ENCODE measurements at places on chromosomes 5 and 9.

DNA sequence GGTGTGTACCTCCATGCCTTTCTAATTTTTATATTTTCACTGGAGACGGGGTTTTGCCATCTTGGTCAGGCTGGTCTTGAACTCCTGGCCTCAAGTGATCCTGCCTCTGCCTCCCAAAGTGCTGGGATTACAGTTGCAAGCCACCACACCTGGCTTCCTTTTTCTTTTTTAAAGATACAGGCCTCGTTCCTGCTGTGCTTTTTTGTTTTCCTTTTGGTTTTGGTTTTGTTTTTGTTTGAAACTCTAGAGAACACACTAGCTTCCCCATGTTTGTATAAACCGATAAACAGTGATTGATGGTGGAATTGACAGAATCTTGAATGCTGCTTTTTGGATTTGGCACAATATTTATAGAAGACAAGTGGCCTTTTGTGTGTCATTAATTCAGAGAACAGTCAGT is 1603.4 kb downstream of the MAT2B start:
- no peak for DNase-seq

- no peak for DNase-seq
Measured at GRCh38 chr9:38363589-38363925, 28.9 kb upstream of the ALDH1B1 start.

DNA sequence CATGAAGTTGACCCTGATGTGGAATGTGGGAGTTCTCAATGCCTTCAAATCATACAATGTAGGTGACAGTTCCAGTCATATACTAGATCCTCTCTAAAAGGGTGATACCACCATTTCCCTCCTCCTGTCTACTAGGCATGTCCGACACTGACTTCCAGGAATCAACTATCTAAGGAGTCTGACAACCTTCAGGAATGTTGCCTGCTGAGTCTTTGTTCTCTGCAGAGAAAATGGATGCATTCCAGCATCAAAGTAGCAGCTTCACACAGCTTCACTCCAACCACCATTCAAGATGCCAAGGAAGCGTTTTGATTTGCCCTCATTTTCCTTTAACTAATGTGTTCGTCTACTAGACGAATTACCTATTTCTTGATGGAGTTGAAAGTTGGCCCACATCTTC is 530.2 kb downstream of the EBF1 start:
- no peak for DNase-seq

DNA sequence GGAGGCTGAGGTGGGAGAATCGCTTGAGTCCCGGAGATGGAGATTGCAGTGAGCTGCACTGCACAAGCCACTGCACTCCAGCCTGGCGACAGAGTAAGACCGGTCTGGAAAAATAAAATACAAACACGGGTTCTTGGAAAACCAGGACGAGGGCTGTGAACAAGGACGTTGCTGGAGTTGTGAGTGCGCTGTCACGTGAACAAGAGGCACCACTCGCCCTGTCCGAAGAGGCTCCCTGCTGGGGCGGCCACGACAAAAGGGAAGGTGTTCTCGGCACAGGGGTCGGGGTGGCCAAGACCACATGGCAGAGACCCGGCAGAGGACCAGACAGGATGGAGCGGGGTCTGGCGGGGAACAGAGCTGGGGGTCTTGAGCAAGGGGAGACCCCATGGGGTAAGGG is 30.6 kb upstream of the UBAC1 start:
- DNase-seq, result no peak

GRCh38 chr5:35129921-35130485 is 82.3 kb upstream of the AGXT2 start:
- peak; percentile 30 for DNase-seq

GRCh38 chr5:39713250-39713916 is 288.6 kb upstream of the DAB2 start:
- no peak for DNase-seq

GRCh38 chr5:88819301-88819999 is 63.5 kb downstream of the MEF2C start:
- DNase-seq, result no peak

DNA sequence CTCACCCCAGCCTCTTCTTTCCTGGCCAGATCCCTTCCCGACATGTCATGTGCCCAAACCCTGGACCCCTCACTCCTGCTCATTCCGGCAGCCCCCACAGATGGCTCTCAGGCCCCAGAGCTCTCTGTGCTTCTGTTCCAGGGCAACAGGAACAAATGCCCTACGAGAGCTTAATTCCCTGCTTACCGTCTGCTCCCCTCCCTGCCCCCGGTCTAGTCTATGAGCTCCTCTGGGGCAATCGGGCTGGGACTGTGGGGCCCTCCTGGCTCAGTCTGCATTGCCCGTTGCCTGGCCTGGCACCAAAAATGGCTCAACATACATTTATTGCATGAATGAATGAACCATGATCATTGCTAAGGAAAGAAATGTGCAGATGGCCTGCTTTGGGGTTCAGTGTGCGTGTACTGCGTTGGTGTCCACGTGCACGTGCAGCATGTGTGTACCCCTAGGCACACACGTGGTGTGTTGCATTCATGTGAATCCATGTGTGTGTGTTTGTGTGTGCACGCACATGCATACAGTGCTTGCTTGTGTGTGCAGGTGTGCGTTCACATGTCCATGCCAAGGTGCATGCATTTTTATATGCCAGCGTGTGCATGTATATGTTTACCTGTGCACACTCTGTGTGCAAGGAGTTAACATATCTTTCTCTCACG is 201.2 kb upstream of the IER5L start:
- no peak for DNase-seq

DNA sequence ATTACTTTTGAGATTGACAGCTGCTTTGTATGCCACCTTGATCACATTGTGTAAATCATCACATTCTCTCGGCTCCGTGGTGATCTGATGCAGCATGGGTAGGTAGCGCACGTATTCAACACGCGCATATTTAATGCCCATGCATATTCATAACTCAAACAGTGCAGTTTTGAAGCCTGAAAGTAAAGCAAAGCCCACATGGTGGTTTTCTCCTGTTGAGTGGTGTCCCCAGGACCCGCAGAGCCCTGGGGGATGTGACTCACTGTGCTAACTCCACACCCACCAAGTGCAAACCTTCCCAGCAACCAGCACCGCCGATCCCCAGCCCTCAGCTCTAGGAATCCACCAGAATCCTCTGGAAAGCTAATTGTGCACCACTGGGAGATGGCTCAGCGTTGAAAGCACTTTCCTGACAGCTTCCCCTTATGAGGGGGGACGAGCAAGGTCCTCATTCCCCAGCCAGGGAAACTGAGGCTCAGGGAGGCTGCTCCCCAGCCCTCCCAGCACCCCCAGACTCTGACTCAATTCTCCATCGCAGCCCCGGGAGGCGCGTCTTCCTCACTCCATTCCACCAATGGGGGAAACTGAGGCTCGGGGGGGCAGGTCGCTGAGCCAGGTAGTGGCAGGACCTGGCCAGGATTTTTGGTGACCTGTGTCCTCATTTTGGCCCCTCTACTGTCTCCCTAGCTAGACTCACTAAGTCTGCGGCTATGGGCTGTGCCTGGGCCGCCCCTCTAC is 46.4 kb downstream of the SARDH start:
- DNase-seq, result no peak

- DNase-seq, result no peak
Measured at GRCh38 chr5:128706269-128706668, 168.2 kb upstream of the FBN2 start.

DNA sequence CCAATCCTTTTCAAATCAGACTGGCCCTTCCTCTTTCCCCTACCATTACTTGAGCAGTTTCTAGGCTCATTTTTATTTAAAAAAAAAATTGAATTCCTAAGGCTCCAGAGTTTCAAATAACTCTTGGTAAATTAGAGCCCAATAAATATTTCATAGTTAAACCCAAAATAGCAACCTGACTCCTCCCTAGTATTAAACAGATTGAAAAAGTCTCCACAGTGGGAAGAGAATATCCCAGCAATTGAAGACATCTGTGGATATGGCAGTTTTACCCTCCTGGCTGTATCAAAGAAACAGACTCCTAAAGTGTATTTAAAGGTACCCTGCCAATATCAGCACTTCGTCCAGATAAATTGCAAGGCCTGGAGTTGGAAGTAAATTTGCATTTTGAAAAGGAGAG is 52.7 kb upstream of the GDNF start:
- DNase-seq, result no peak

DNA sequence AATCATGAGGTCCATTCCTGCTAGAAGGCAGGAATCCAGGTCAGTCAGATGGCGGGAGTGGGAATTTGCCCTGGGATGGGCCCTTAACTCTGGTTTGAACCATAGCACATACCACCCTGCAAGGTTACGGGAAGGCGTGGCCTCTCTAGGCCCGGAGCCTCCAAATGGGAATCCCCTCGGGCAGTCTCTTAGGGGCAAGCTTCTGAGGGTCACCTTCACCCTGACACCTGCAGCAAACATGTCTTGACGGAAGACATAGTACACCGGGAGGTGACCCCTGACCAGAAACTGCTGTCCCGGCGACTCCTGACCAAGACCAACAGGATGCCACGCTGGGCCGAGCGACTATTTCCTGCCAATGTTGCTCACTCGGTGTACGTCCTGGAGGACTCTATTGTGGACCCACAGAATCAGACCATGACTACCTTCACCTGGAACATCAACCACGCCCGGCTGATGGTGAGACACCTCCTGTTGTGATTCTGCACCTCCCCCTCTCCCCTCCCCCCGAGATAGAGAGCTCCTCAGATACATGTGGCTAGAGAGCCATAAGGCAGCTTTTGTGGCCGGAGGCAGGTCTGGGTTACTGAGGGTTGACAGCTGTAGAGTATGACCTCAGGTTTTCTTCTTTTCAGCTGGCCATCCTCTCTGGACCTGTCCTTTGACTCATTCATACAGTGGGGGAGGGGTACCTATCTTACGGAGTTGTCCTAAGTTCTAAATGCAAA is 957 bp downstream of the PRELID1 start:
- DNase-seq, result no peak

GRCh38 chr5:14920121-14920520 is 48.5 kb upstream of the ANKH start:
- DNase-seq, result no peak

- no peak for DNase-seq
Measured at GRCh38 chr5:43401827-43402226, 10.4 kb downstream of the CCL28 start.

- DNase-seq, result no peak
Measured at GRCh38 chr9:109821711-109822110, 41.7 kb downstream of the PALM2AKAP2 start.

GRCh38 chr9:127049581-127049980 is 72.9 kb downstream of the ANGPTL2 start:
- no peak for DNase-seq

GRCh38 chr5:181204826-181205760 is at the start of gene TRIM7:
Gene TRIM7, minus strand, starts transcription at chr5:181205196. Its CDS starts 86 bp downstream, at chr5:181205110.
- peak; percentile 32 for DNase-seq

DNA sequence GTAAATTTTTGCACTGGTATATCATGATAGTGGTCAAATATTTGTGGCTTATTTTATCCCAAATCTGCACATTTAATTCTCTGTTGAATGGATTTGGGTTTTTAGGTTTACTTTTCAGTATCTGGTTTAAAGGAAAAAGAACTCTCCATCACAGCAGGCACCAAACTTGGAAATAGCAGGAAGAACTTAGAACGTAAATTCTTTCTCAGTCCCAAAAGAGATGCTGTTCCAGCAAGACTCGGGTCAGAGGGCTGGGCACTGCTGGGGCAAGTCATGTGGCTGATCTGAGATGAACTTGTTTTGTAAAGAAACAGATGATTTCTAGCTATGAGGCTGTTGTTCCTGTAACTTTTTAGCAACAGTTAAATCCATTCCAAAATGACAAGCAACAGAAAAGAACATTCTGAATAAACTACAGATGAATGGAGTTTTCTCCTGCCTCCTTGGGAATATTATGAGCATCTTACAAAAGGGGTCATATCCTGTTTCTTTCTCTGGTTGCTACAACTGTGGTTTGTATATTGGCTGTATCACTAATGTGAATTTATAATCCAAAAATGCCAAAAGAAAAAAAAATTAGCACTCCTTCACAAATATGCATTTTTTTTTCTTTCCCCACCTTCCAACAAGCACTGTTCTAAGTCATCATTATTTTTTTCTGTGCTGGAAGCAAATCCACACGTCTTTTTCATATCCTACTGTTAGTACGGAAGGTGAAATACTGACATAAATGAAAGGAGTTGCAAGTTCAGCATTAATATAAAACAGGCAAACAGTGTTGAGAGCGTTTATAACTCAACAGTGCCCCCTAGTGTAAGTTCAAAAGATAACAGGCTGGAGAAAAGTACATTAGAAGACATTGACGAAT is 31.1 kb downstream of the OR2K2 start:
- no peak for DNase-seq

GRCh38 chr9:73838871-73839270 is 658.3 kb upstream of the RORB start:
- DNase-seq, result no peak

- DNase-seq, result no peak
Measured at GRCh38 chr5:1104327-1105006, 7.4 kb downstream of the SLC12A7 start.

GRCh38 chr9:1340390-1340789 is 290.2 kb downstream of the DMRT2 start:
- DNase-seq, result no peak

DNA sequence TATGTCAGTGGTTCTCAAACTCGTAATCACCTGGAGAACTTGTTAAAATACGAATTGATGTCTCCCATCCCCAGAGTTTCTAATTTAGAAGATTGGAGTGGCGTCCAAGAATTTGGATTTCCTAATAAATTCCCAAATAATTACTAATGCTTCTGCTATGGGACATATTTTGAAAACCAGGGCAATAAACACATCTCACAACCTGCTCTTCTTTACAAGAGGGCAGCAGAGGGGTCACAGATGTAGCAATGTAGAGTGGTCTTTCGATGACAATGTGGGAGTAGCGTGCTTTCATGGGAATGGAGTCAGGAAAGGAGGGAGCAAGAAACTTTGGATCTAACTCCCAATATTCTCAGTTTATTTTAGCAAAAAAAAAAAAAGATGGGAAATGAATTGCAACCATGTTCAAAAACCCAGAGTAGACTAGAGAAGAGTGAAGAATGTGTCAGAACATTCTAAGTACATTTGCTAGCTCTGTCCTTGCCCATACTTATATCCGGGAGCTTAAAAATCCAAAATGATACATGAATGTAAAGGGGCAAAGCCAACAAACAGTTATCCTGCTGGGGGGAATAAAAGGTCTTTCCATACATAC is 33.8 kb upstream of the ALDH1A1 start:
- no peak for DNase-seq

GRCh38 chr5:73282923-73283322 is 109.9 kb downstream of the TMEM174 start:
- no peak for DNase-seq

DNA sequence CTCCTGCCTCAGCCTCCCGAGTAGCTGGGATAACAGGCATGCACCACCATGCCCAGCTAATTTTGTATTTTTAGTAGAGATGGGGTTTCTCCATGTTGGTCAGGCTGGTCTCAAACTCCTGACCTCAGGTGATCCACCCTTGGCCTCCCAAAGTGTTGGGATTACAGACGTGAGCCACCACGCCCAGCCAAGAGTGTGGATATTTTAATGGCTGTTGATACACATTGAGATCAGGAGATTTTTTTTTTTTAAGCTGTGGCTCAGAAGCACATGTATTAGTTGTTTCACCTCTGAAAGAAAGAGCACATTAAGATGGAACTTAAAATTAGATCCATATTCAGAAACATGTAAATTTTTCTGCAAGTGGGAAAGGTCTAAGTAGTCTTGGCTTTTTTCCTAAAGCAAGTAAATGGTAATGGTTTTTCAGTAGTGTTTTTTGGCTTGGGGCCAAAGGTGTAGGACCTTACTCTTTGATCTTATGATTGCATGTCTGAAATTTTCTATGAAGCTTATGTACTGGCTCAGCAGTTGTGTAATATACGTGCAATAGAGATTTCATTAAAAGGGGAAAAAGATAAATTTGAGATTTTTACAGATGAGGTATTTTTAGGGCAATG is 9.9 kb downstream of the RBM27 start:
- no peak for DNase-seq

- DNase-seq, result no peak
Measured at GRCh38 chr5:112930082-112930344, 8.0 kb upstream of the REEP5 start.

GRCh38 chr9:136821826-136822544 is 14.2 kb downstream of the RABL6 start:
- DNase-seq, result no peak

Data from stimulated activated CD4-positive, alpha-beta T cell treated with anti-CD3 and anti-CD28 coated beads, Interleukin-4, amount 100 ng/mL, for 1 hour (primary cell).